ENCODE measurements at places on chromosomes 3 and 15.

GRCh38 chr3:169315141-169315540 is 348.4 kb downstream of the MECOM start:
- no peak for DNase-seq

DNA sequence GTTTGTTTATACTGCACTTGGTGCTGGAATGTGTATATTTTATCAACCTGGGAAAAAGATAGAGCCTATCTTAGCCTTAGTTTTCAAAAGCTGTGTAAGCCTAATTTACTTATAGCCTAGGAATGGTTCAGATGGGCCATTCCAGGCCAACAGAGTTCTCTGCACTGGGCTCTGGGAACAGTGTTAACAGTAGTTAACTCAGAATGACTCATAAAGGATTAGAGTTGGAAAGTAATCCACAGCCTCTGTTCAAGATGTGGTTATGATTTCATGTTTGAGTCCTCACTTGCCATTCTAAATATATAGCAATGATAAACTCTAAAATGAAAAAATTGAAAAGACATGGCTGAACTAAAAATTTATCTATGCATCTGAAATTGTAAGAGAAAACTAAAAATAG is 22.6 kb upstream of the PEX5L start:
- DNase-seq: no peak

DNA sequence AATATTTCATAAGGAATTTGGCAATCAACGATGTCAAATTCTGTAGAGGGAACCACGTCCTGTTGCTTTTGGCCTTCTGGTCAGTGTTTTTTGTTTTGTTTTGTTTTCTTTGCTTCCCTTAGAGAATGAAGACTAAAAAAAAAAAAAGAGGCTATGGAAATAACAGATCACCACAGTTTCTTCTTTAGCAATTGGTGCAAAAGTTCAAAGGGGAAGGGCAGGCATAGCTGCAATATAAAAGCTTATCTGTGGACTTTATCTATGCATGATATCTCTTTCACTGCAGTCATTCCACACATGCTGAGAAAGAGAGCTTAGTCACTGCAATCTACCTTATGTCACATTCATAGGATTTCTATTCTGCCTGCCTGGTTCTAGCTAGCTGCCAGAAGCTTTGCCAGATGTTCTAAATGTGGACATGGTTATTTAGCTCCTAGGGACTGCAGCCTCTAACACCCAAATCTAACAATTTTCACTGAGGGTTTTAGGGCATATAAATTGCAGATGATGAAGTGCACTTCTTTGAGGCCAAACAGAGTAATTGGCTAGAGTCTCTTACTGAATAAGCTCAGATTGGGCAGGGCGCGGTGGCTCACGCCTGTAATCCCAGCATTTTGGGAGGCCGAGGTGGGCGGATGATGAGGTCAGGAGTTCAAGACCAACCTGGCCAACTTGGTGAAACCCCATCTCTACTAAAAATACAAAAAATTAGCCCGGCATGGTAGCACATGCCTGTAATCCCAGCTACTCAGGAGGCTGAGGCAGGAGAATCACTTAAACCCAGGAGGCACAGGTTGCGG is 637.2 kb downstream of the NTRK3 start:
- DNase-seq: no peak

DNA sequence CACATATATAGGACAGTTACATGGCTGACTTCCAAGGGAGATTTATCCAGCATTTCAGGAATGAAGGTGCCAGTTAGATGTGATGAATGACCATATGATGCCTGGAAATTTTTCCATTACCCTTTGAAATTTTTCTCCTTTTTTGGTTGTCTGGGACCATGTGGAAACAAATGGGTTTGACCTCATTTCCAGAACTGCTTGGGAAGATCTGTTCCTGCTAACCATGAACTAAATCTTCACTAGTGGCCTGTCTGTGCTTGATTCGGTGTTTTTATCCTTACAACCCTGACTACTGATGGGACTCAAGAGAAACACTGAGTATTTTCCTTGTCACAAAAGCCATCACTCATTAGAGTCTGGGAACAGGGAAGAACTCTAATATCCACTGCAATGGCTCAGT is 409.4 kb downstream of the PDCD6IP start:
- no peak for DNase-seq

DNA sequence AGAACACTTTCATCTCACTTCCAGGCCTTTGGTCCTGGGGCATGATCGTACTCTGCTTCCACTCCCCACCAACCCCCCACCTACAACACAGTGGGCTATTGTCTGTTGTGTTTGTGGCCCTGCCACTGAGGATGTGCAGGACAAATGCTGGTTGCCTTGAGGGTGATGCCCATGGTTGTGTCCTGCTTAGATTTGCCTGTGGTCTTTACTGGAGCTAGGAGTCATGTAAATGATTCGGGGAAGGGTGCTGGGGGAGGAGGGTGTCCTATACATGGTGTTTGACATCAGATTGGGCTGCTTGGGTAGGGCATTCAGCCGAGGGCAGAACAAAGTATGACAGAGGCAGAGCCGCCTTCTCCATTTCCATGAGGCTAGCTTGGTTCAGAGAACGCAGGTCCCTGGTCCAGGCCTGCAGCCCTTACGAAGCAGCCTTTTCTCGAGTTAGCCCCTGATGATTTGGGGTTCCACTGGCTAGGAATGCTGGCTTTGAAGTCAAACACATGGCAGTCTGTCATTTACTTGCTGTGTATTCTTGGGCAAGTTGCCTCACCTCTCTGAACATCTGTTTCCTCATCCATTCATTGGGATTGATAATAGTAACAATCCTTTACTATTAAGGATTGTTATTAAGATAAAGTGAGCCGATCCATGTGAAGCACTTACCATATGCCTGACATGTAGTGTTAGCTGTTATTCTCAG is 6.9 kb downstream of the CORO2B start:
- no peak for DNase-seq

GRCh38 chr15:48273049-48273448 is 58.2 kb upstream of the DUT start:
- DNase-seq: no peak

- DNase-seq: no peak
These were observed 385.3 kb upstream of the TPRG1 start for GRCh38 chr3:188786424-188786823.

- no peak for DNase-seq
These were observed 78.3 kb upstream of the TBC1D5 start for GRCh38 chr3:17820704-17821103.

DNA sequence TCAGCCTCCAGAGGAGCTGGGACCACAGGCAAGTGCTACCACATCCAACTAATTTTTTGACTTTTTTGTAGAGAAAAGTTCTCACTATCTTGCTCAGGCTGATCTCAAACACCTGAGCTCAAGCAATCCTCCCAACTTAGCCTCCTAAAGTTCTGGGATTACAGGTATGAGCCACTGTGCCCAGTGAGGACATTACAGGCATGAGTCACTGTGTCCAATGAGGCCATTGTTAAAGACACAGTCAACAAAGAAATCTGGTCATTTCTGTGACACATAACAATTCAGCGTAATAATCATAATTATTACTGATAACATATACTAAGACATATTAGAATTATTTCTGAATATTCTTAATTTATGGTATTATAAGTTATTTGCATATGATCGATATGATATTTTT is 463.4 kb upstream of the NDN start:
- DNase-seq: no peak

GRCh38 chr3:45332493-45332892 is 55.9 kb upstream of the LARS2 start:
- no peak for DNase-seq

GRCh38 chr3:13497386-13497785 is 17.3 kb downstream of the HDAC11 start:
- DNase-seq: no peak

DNA sequence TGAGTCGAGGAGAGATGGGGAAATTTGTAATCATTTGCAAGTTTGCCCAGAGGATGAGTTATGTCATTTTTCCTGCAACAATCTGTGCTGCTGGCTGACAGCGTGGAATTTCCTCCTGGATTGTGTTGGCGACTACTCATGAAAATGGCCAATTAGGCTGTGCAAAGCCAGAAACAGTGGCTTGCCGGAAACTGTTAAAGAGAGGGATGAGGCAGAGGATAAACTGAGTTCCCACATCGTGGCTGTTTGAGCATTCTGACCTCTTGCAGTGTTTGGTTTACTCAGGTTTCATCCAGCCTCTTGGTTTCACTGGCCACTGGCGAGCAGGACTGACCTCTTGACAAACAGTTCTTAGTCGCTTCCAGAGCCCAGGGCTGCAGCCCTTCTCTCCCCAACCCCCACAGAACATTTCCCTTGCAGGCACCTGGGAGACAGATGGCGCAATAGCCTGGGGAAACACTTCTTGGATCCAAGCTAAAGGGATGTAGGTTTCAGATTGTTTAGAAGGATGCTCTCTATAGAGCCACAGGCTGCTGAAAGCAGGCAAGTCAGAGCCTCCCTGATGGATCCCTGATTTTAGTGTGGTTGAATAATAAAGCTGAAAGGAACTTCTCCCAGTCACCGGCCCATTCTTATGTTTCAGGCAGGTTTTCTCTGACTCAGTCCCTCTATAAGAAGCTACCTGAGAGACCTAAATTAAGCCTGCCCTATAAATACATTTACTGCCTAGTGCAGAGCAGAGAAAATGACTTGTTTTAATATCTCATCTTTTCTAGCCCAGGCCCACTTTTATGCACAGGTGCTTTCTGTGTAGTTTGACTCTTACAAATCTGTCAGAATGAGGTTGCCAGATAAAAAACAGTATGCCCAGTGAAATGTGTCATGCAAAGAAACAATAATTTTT is 92.8 kb upstream of the UBE2E1 start:
- DNase-seq: no peak

Measured in stimulated activated CD4-positive, alpha-beta T cell treated with anti-CD3 and anti-CD28 coated beads, Interleukin-1b, Interleukin-23, amount 100 ng/mL, for 1 hour (primary cell).